ENCODE measurements at places on chromosomes 7 and 10.

- no peak for DNase-seq
Observed at GRCh38 chr7:120334475-120334874, 61.5 kb downstream of the KCND2 start.

DNA sequence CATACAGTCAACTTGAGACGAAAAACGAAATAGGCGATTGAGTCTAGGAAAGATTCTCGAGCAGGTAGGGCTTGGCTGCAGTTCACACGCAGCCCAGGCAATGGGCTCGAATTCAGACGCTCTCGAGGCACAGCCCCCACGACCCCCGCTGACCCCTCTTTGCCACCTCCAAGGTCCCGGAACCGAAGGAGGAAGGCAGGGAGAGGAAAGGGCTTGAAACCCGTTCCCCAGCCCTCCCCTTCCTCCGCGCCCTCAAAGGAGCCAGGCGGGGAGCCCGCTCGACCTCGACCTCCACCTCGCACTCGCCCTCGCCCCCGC lies 441 bp downstream of the CCDC186 start:
- DNase-seq = no peak

DNA sequence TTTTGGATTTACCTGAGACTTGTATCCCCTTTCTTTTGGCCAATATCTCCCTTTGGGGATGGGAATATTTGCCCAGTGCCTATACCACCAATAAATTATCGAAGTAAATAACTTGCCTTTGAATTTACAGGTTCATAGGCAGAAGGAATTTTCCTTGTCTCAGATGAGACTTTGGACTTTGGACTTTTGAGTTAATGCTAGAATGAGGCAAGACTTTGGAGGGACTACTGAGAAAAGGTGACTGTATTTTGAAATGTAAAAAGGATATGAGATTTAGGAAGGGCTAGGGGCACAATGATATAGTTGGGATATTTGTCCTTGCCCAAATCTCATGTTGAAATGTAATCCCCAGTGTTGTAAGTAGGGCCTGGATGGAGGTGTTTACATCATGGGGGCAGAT lies 384.5 kb upstream of the GHITM start:
- DNase-seq = no peak

DNA sequence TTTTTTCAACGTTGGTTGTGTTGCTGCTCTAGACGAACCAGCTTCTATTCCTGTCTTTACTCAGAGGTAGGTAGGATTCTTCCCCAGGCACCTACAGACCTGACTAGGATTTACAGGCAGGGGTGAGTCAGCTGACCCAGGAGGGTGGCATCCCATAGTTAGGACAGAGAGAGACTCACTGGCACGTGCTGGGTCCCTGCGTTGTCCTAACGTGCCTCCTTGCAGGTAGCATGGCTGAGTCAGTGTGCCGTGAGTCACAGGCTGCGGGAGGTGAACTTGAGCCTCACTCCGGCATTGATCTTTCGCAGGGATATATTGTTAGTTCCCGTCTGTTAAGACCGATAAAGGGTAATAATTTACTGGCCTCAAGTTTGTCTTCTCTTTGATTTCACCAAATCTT lies 96.5 kb downstream of the PFKFB3 start:
- DNase-seq = no peak

- DNase-seq = no peak
Observed at GRCh38 chr7:22856416-22856815, 33.8 kb upstream of the TOMM7 start.

DNA sequence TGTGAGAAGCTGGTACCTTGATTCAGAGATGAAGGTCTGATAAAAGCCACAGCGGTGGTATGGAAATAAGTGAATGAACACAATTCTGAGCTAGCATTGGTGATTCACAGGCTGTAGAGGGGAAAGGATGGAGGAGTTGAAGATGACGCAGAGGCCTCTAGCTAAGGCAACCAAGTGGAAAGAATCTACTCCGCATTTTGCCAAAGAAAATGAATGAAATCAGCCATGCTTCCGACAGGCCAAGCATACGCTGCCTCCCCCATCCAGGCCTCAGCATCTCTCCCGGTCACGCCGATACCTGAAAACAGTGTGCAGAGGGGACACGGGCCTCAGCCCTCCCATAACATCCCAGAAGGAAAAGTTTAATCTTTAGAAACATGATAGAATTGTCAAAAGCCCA lies 124.3 kb upstream of the UNC5B start:
- no peak for DNase-seq

- no peak for DNase-seq
Observed at GRCh38 chr10:131750973-131751826, 149.6 kb upstream of the PPP2R2D start.
